ENCODE measurements at places on chromosomes 16 and 17.

DNA sequence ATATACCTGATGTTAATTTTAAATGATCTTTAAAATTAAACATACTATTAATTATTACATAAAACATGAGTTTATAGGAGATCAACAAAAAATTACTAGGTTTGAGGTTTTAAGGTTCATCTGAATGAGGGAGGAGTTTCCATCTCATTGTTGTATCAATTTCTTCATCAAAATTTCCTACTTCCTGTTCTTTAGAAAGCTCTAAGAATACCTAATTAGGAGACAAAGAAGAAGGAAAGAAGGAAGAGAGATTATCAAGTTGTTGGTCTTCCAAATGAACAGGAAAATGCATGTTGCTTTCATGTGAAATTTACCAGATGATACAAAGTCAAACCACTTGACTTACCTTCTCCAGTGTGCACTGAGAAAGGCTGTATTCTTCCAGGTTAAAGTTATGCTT is 18.1 kb upstream of the ABCA9 start:
- no peak for DNase-seq

- DNase-seq = no peak
Observed at GRCh38 chr16:67034487-67034886, 5.5 kb downstream of the CBFB start.

GRCh38 chr17:68378268-68379176 is 78.8 kb downstream of the WIPI1 start:
- DNase-seq = no peak

DNA sequence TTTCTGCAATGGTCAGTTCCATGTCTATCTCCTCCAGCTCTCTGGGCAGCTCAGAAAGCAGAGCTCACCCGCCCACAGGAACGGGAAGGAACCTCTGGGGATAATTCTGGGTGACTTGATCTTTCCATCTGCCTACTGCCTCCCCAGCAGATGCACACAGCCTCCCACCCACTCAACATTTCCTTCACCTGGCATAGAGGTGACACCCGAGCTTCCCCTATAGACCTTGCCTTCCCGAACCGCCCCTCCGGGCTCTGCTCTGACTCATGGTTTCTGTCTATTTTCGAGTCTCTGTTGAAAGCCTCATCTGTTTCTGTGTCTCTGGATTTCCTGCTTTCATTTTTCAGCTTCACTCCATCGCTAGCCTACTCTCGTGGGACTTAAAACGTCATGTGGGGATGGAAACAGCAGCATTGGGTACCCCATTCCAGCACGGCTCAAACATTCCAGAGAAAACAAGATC is 11.4 kb downstream of the GGA3 start:
- DNase-seq = no peak

- DNase-seq = peak; percentile 4
Observed at GRCh38 chr16:87062569-87063442, 254.4 kb downstream of the C16orf95 start.

Data from epithelial cell of proximal tubule (primary cell).